ENCODE measurements at places on chromosomes 1 and 21.

- DNase-seq, result no peak
Measured at GRCh38 chr1:215623162-215623561, 56.1 kb downstream of the KCTD3 start.

DNA sequence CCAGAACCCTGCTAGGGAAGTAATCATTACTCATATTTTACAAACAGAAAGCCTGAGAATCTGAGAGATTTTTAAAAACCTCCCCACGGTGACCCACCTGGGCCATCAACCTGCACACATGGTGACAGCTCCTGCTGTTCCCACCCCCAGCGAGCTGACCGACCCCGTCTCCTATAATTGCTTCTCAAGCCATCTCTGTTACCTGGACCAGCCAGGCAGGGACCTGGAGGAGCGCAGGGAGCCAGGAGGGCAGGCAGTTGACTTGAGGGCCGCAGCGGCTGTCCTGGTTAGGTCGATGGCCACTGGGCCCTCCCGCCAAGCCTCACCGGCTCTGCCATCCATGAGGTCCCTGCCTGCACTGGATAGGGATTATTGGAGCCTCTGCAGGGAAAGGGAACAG lies 7.7 kb downstream of the TFF2 start:
- no peak for DNase-seq

DNA sequence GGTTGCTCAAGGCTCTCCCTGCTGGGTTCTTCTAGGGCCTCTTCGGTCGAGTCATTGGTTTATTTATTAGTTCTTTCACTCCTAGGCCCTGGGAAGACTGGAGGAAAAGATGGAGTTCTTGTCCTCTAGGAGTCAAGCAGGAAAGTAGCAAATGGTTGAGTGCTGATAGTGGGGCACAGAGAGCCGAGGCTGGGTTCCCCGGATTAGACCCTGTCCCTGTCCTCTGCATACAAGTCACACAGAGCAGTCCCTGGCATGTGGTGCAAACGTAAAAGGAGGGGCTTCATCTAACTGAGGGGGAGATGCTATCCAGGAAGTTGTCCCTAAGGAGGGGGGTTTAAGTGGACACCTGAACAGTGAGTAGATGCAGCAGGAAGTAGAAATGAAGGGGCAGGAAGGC lies 19.2 kb upstream of the KCNE2 start:
- no peak for DNase-seq

GRCh38 chr21:37005548-37006485 lies 685 bp upstream of the RIPPLY3 start:
- DNase-seq, result no peak

DNA sequence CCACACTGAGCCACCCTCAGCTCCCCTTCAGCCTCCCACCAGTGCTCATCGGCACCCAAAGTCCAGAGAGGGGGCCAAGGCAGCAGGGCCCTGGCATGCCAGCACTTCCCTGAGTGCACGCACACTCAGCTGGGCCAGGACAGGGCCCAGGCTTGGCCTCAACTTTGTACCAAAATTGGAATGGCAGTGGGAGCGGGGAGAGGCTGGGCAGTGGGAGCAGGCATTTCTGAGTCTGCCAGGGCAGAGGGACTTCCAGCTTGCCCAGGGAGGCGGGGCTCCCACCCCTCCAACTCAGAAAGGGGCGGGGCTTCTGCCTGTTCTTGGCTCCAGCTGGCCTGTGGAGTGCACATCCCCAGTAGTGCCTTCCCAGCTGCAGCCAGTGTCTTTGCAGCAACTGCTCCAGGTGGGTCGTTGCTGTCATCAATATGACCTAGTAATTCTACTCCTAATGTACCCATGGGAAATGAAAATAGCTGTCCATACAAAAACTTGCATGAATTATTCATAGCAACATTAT lies 10.3 kb upstream of the SNX7 start:
- DNase-seq, result no peak

DNA sequence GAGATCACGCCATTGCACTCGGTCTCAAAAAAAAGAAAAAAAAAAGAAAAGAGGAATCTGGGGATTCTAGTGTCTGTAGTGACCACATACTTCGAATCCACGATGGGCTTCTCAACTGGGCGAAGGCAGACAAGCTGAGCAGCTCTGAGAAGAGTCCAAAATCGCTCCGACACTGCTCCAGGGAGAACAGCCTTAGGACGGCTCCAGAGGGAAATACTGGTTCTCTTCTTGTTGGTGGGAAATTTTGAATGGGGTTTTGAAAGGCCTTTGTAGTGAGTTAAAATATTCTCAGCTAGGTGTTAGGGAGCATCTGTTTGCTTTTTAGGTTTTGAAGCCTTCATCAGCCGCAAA lies 18.3 kb upstream of the HJV start:
- DNase-seq, result no peak

DNA sequence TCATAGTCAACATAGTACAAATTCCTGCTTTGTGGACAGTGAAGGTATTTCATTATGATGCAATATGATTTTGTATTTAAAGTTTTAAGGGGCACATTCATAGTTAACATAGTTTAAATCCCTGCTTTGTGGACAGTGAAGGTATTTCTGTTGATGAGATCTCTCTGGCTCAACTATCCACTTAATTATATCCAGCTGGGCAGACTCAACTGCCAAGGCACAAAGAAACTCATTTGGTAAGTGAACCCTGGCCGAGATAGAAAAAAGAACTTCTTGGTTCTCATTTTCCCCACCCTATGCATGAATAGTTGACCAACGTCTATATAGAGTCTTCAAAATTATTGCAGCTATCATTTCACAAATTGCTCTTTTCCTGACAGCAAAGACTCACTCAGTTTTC lies 1194.6 kb downstream of the NCAM2 start:
- no peak for DNase-seq

GRCh38 chr1:219553934-219554502 lies 58.9 kb downstream of the ZC3H11B start:
- DNase-seq, result no peak

DNA sequence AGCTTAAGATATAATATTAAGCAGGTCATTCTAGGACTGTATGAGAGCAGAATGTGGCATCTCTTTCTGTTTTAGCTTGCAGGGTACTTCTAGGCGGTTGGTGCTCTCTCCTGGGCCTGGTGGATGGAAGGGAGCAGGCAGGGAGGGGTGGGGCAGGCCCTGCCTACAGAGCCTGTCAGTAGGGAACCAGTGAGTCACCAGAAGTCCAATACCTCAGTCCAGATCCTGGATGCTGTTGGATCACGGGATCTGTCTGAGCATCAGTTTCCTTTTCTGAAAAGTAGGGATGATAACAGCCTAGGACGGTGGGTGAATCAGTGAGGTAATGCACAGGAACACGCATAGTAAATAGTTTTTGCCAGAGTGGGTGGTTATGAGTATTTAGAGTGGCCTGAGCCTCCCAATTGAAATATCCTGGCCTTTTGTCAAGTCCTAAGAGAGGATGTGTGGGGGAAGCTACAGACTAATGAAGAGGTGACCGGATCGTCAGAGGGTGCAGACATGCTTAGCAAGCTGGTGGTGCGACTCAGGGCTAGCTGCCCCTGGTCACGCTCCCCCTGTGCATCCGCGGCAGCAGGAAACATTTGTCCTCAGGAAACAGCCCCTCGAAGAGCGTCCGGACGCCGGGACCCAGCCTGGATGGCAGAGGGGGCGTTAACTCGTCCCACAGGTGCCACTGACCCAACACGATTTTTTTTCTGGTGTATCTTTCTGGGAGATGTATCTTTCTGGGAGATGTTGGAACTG lies 23.9 kb downstream of the NAV1 start:
- no peak for DNase-seq

DNA sequence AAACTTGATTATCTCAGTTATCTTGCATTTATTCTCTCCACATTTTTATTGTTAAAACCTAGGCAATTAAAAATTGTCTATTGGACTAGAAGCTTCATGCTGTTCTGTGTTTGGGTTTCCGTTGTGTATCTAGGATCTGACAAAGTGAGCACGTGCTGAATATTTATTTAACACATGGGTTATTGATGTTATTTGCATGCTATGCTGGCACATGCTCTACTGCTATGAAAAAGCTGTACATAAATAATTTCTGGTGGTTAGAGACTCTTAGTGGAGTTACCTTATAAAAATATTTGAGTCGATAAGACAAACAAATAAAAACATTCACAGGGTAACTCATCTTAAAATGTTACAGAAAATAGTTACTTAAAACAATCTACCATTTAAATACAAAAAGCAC lies 1769.7 kb downstream of the MRPL39 start:
- DNase-seq, result peak; percentile 89

DNA sequence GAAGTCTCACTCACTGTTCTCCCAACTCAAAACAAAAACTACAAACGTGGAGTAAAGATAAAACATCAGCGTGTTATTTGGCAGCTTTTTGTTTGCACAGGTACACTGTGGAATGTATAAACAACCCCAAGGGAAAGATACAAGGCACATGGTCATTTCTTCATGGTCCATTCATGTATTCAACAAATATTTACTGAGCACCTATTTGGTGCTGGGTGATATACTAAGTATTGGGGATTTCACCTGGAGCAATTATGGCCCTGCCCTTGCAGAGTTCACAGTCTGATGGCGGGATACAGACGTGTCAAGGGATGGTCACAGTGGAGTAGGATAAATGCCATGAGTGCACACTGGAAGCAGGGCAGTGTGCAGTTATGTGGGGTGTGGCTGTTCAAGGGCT lies 136.1 kb downstream of the SPATA46 start:
- DNase-seq, result no peak

DNA sequence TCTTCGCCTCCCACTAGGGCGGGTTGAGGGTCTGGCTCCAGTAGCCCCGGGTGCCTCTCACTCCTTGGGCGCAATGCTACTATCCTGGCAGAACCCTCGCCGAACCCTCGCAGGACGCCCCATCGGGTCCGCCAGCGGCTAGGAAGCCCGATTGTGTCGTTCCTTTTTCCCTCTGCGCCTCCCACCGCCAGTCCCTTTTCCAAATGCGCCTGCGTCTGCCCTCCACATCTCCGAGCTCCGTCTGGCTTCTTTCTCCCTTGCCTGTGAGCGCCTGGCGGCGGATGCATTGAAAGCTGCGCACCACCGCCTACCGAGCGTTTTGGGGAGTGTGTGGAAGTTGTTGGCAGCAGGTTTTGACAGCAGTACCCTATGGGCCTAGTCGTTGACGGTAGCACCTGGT lies 1.0 kb upstream of the DIRAS3 start:
- no peak for DNase-seq

- DNase-seq, result no peak
Measured at GRCh38 chr1:247961791-247962190, 3.2 kb upstream of the OR2AK2 start.

DNA sequence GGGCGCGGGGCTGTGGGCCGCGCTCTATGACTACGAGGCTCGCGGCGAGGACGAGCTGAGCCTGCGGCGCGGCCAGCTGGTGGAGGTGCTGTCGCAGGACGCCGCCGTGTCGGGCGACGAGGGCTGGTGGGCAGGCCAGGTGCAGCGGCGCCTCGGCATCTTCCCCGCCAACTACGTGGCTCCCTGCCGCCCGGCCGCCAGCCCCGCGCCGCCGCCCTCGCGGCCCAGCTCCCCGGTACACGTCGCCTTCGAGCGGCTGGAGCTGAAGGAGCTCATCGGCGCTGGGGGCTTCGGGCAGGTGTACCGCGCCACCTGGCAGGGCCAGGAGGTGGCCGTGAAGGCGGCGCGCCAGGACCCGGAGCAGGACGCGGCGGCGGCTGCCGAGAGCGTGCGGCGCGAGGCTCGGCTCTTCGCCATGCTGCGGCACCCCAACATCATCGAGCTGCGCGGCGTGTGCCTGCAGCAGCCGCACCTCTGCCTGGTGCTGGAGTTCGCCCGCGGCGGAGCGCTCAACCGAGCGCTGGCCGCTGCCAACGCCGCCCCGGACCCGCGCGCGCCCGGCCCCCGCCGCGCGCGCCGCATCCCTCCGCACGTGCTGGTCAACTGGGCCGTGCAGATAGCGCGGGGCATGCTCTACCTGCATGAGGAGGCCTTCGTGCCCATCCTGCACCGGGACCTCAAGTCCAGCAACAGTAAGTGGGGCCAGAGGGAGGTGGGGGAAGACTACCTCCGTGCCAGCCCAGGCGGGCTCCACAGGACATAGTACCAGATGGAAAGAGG lies 808 bp downstream of the MAP3K21 start:
- DNase-seq, result no peak

DNA sequence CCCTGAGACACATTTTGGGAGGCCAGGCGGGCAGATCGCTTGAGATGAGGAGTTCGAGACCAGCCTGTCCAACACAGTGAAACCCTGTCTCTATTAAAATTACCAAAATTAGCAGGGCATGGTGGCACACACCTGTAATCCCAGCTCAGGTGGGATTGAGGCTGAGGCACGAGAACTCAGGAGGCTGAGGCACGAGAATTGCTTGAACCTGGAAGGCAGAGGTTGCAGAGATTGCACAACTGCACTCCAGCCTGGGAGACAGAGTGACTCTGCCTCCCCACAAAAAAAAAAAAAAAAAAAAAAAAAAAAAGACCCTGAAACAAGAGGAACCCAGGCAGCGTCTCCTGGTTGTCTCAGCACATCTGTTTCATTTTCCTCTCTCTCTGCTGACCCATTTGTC lies 24.2 kb downstream of the PGM1 start:
- no peak for DNase-seq

DNA sequence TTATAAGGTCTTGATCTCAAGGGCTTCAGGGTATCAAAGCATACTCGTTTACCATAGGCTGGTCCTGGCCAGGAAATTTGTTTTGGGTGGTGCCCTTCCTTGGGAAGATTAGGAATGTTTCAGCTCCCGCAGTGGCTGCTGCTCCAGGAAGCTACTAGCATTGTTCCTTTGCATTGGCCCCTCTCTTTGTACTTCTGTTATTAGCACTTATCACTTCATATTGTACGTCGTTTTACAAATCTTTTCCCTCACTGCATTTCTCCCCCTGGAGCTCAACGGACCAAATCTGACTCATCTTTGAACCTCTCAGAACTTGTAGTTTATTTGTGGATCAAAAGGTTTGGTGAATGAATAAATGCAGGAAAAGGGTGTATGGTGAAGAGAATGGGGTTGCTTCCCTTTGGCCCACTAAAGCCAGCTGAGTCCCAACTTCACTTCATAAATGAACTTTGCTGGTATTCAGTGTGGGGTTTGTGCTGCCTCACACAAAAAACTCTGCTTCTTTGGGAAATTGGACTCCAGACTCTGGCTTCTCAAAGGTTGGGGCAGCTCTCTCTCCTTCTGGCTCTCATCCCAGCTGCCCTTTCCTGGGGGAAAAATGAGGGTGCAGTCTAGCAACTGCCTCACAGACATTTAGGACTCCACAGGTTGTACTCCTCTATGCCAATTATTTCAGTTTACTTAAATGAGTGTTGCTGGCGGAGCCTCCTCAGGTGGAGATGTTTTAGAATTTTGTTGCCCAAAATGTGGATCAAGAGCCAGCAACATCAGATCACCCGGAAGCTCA lies 5.9 kb downstream of the GNAT2 start:
- DNase-seq, result no peak

All from LNCaP clone FGC (cell line).